ENCODE measurements at places on chromosomes 7 and 10. TPM values are rescaled to one million over a fixed set of nuclear protein-coding genes. Genes with fewer than 3 reads are reported as not detected.

The CC2D2B gene
- total RNA-seq = 2.5 TPM

The HTR7 gene
- 0.38 TPM for total RNA-seq

GRCh38 chr7:66306243-66306642 lies 101.1 kb downstream of the TPST1 start:
- no peak overlapping the region for H3K4me3 ChIP-seq
- DNase-seq = peak; percentile 65
- H3K27ac ChIP-seq = peak overlapping the region; percentile 36
- no peaks in the 10 kb centered on the region for H3K36me3 ChIP-seq

DNA sequence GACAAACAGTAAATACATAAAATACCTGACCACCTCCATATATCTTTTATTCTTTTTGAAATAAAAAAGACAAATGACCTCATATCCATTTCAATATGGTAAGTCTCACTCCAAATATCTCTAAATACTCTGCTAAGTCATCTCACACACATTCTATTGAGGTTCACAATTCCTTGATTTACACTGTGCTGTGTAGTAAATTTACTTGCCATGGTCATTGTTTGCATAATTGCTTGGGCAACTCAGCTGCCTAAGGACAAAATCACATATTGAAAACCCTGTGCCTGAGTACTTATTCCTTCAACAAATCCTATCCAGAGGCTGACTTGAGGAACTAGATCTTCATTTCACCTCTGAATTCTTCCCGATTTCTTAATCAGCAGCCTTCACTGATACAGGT lies 176.4 kb downstream of the THSD7A start:
- H3K4me3 ChIP-seq = no peak overlapping the region
- H3K36me3 ChIP-seq = no peaks in the 10 kb centered on the region
- no peaks in the 10 kb centered on the region for H3K27me3 ChIP-seq
- H3K4me1 ChIP-seq = no peaks in the 10 kb centered on the region

Data from kidney (tissue), 22 donors.